T-helper 22 cell (primary cell): ENCODE measurements at places on chromosomes 2 and 18.

DNA sequence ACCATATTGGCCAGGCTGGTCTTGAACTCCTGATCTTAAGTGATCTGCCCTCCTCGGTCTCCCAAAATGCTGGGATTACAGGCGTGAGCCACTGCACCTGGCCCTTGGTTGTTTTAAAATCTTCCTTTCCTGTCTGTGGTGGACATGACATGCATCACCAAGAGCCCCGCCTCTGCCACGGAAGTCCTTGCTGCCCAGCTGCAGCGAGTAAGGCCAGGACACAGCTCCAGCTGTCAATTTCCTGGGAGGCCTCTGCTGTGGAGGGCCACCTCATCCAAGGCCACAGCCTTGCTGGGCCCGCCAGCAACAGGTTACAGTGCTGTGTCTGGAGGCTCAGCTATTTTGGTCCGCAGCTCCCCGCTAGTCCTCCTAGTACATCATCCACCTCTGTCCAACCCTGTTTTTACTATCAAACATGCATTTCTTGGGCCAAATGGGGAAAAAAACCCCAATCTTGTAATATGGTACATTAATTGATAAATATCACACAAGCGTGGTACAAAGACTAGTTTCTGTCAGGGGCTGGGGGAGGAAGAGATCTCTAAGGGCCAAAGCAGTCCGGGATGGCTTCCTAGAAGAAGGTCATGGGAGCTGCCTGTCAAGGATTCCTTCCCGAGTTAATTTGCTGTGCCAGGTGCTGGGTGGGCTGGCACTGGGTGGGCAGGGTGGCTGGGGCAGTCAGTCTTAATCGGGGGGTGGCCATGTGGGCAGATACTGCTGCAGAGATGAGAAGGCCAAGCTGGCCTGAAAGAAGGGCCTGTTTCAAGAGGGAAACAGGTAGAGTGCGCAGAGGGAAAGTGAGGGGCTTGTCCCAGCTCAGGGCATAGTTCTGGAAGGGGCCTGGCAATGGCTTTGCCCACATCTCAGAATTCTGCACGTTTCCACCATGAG, 100.5 kb downstream of the INHBB start:
- no peak for DNase-seq

DNA sequence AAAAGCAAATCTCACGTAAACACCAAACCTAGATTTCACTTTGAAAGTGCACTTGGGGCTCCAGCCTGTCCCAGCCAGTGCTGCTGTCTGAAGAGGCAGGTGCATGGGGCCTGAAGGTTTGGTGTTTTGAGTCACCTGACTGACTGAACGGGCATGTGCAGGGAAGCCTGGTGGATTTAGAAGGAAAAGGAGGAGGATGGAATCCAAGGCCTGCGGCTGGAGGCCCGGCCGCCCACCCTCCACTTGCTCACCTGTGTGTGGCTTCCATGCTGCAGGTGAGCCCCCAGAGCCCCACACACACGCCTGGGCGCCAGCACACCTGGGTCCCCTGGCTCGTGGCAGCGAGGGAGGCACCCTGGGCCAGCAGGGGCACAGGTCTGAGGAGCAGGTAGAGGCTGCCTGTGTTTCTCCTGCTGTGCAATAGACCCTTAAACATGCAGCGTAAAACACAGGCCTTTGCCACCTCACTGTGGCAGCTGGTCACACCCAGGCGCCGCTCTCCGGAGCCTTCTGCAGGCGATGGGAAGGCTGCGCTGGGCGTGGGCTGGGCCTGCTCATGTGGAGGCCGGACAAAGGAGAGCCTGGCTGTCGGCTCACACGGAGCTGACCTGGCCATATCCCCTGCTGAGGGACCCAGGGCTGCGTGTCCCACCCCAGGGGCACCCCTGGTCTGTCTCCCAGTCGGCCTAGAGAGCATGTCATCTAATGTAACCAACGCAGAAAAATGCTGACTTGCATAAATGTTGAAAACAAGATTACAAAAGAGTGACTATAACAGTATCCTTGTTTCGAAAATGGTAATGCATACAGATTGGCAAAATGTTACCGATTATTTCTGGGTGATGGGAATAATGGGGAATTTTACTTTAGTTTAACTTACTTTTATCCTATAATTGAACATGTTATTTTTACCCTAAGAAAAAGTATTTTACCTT, 71.3 kb downstream of the TMEM18 start:
- DNase-seq: no peak

DNA sequence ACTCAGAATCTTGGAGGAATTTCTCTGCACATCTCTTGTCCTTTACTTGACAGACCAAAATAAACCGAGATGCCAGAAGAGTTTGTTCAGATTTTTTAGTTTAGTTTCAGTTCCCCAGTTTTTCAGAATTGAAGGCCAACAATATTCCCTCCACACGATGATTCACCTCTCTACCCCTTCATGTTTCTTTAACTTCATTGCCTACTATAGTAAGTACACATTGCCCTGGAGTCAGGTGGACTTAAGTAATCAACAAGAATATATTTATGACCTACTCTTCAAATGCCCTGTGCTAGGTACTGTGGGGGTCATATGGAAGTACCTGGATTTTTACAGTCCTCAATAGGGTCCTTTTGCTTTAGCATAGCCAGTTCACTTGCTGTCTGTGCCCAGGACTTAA, 79.6 kb upstream of the CTLA4 start:
- DNase-seq: no peak

GRCh38 chr2:42052702-42053481, 5.1 kb downstream of the PKDCC start:
- no peak for DNase-seq

- DNase-seq: no peak
Measured at GRCh38 chr2:225894236-225894980, 494.9 kb downstream of the NYAP2 start.

GRCh38 chr18:36333414-36333813, 35.9 kb downstream of the FHOD3 start:
- DNase-seq: no peak

- no peak for DNase-seq
Measured at GRCh38 chr2:45344071-45344470, 267.0 kb downstream of the SRBD1 start.

DNA sequence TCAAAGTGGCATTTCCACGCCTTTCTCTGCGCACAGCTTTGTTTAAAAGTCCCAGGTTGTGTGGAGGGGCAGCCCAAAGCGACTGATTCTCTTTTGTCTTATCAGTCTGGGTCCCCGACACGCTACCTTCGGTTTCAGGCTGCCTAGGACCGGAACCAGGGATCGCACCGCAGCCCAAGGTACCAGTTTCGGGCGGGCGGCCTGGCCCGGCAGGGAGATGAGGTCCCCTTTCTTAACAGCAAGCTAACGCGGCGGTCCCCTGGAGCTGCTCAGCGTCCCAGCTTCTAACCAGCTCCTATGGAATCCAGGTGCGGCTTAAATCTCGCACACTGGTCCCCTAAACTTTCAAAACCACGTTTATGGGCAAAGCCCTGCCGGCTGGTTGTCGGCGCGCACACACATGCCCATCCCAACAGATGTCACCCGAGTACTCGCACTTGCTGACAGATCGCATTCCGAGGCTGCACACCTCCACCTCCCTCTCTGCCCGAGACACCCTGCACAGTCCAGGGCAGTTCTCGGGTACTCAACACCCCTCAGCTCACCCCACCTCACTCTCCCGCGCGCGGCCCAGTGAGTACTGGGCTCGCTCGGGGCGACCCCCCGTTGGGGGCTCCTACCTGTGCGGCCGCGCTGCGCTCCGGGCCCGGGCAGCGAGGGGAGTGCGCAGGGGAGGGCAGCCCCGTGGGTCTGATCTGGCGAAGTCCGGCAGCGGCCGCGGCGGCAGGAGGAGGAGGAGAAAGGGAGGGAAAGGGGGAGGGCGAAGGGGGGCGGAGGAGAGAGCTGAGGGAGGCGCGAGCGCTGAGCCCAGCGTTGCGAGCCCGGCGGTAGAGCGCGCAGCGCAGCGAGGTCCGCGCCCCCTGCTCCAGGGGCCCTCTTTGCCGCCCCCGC, at the start of gene EFEMP1:
EFEMP1 (minus strand) TSS at position 692 of the 891 bp plus-strand sequence. CDS start 1,342 bp downstream, outside the sequence.
- DNase-seq: no peak

GRCh38 chr18:75551071-75551470, 123.6 kb upstream of the SMIM21 start:
- no peak for DNase-seq

- DNase-seq: no peak
Measured at GRCh38 chr2:12819103-12819475, 102.4 kb downstream of the TRIB2 start.

GRCh38 chr2:224025874-224026273, 13.2 kb downstream of the SERPINE2 start:
- peak; percentile 19 for DNase-seq

- DNase-seq: no peak
Measured at GRCh38 chr18:22591222-22591621, 173.5 kb upstream of the CTAGE1 start.

GRCh38 chr2:226993171-226993570, 157.3 kb downstream of the RHBDD1 start:
- no peak for DNase-seq

GRCh38 chr2:123080331-123080730, 944.8 kb upstream of the CNTNAP5 start:
- DNase-seq: no peak

- no peak for DNase-seq
Measured at GRCh38 chr2:108228006-108228405, 11.8 kb upstream of the SULT1C3 start.

GRCh38 chr18:596288-596881, 403 bp upstream of the CLUL1 start:
- DNase-seq: no peak

DNA sequence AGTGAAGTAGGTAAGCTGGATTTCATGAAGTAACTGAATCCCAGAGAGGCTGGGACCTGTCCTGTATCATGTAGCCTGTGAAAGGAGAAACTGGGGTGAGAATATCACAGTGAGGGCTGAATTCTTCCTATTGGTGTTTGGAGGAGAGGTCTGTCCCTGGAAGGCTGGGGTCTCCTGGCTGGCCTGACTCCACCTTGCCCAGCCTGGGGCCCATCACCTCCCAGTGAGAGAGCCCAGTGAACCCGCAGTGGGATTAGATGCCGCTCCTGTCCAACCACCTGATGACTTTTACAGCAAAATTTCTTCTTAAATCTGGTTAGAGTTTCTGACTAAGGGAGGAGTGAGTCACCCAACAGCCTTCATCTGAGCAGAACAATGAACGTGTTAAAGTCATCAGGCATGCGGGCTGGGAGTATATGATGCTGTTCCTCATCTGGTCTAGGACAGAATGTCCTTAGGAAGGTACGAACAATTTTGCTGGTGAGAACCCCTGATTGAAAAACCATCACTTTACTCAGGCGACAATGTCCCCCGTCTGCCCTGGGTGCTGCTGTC, 152.9 kb downstream of the LPIN1 start:
- no peak for DNase-seq

DNA sequence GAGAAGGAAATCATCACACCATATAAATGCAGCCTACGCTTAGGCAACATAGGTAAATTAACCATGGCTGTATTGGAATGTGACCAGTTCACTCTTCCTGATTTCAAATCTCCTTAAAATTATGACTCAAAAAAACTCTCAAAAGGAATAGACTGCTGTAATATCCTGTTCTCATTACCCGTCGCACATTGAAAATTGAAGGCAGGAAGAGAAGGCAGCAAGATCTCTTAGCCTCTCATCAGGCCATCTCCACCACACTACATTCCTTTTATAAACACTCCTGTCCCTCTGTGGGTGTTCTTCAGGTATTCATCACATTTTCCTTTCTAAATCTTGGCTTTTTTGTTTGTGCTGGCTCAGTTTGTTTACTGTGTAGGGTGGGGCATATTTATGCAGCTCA, 83.2 kb downstream of the PPP1R1C start:
- DNase-seq: no peak

- DNase-seq: no peak
Measured at GRCh38 chr2:230155359-230155758, 64.4 kb downstream of the SP110 start.

DNA sequence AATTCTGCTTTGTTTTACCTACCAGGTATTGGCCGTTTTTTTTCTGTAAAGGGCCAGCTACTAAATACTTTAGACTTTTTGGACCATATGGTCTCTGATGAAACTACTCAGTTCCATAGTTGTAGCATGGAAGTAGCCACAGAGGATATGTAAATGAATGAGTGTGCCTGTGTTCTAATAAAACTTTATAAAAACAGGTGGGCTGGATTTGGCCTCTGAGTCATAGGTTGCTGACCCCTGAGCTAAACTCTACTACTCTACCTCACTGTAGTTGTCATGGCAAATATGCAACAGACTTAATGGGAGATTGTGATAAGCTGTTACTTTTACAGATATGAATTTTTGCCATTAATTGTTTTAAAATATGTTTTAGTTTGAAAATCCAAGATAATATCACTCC, 19.7 kb downstream of the CLIP4 start:
- no peak for DNase-seq

DNA sequence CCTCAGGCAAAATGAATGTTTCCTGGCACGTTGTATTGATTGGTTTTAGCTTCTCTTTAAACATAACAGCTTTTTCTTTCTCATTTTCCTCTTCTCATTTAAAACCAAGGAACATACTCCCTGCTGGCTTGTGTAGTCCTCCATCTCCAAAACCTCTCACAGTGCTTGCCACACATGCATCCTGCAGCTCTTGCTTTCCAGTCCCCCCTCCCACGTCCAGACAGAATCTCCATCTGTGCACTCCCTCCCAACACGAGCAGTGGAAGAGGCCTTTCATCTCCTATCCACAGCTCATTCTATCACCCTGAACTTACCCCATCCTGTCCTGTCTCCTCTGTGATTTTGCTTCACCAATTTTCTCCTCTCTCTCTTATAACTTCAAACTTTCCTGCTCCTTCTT, 99.6 kb upstream of the THSD7B start:
- DNase-seq: no peak

- DNase-seq: no peak
Measured at GRCh38 chr2:234670052-234670451, 173.2 kb upstream of the ARL4C start.

DNA sequence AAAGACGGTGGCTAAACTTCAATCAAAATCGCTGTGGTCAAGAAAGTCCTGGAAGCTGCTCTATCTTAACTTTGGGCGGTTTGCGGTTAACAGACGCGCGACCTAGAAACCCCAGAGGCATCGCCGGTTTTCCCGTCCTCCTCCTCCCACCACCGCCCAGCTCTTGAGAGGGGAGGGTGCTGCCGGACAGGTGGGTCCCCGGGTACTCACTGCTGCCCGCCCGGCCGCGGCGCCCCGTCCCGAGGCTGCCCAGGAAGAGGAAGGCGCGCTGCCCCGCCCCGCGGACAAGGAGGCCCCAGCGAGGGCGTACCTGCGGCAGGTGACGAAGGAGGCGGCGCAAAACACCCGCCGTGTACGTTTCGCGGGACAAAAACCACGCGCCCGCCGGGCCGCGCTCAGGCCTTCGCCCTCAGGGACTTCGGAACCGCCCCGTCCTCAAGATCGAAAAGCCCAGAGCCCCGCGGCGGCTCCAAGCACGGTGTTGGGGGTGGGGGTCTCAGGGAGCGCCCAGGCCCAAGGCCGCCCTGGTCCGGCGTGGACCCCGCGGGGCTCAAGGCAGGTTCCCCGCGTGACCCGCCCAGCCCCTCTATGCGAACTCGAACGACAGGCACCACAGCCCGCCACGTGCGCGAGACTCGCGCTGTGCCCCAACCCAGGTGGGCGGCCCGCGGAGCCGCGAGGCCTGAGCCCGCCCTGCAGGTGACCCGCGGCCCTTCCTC, at the start of gene SH3YL1:
SH3YL1 (minus strand) TSS at position 259 of the 719 bp plus-strand sequence; CDS start at position 211, 48 bp downstream.
- peak; percentile 47 for DNase-seq
